ENCODE measurements at places on chromosomes 2 and 18. TPM values are rescaled to one million over a fixed set of nuclear protein-coding genes. Genes with fewer than 3 reads are reported as not detected.
A peak's percentile ranks its signal among the peaks of the same experiment; 100 is the strongest.

DNA sequence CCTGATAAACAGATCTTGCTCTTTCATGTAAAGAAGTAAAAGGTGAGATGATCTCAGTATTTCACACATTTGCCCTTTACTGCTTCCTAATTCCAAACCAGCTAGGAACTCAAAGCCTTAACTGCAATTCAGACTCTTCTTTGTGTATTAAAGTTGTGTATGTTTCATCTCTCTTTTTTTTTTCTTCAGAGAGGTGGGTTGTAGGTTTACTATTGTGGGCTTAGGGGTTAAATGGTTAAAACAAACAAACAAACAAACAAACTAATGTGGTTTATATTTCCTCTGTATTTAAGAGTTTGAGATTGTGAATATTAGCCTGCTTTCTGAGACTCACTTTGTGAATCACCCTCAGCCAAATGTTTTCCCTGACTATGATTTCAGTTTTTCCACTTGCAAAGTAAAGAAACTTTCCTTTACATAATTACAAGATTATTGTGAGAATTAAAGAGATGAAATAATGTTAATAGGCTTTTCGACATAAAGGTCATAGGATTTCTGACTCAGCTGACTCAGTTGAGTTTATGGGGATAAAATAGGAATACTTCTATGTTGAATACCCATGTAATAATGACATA is 2.8 kb downstream of the GULP1 start:
- no peaks in the 10 kb centered on the region for H3K4me1 ChIP-seq
- H3K27ac ChIP-seq, result no peak overlapping the region
- H3K36me3 ChIP-seq, result no peaks in the 10 kb centered on the region
- H3K27me3 ChIP-seq, result no peaks in the 10 kb centered on the region

DNA sequence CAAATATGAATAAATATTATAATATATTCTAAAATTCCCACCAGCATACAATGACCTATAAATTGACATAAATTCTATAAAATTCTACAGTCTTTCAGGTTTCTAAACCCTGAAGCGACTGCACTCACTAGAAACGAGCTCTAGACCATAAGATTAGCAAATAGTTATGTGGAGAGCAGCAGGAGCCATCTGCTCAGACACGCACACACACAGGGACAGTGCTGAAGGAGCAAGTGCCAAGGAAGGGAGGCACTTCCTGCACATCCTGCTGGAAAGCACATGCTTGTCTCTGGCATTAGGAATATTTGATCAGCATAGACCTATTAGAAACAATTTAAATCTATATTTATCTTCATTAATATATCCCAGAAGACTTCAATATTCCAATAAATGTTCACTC is 713.9 kb upstream of the CDH2 start:
- no peaks in the 10 kb centered on the region for H3K36me3 ChIP-seq
- H3K27me3 ChIP-seq, result no peaks in the 10 kb centered on the region
- no peaks in the 10 kb centered on the region for H3K4me1 ChIP-seq
- DNase-seq, result no peak
- no peak overlapping the region for H3K4me3 ChIP-seq

- no peak for DNase-seq
- H3K4me1 ChIP-seq, result no peaks in the 10 kb centered on the region
- no peaks in the 10 kb centered on the region for H3K27me3 ChIP-seq
- H3K27ac ChIP-seq, result no peak overlapping the region
- H3K36me3 ChIP-seq, result no peaks in the 10 kb centered on the region
- H3K4me3 ChIP-seq, result no peak overlapping the region
These were observed 34.2 kb upstream of the REV1 start for GRCh38 chr2:99524056-99524455.

DNA sequence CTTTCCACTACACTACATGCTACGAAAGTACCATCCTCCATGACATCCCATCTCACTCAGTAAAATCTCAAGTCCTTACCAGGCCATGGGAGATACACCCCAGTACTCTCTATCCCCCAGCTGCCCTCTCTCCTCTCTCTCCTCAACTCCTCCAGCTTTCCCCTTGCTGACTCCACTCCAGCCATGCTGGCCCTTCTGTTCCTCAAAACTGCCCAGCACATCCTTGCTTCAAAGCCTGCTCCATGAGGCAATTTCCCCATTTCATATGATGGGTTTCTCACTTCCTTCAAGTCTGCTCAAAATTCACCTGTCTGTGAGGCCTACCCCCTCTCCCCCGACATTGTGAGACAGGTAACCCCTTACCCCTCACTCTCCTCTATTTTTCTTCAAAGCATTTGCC is 8.6 kb downstream of the CHN1 start:
- no peak overlapping the region for H3K4me3 ChIP-seq
- H3K27me3 ChIP-seq, result no peaks in the 10 kb centered on the region
- H3K36me3 ChIP-seq, result no peaks in the 10 kb centered on the region
- no peak for DNase-seq
- H3K27ac ChIP-seq, result no peak overlapping the region

GRCh38 chr2:47312491-47312850 is 90.5 kb upstream of the MSH2 start:
- no peaks in the 10 kb centered on the region for H3K4me1 ChIP-seq
- H3K27me3 ChIP-seq, result no peaks in the 10 kb centered on the region
- no peaks in the 10 kb centered on the region for H3K36me3 ChIP-seq
- H3K4me3 ChIP-seq, result no peak overlapping the region
- H3K27ac ChIP-seq, result no peak overlapping the region

DNA sequence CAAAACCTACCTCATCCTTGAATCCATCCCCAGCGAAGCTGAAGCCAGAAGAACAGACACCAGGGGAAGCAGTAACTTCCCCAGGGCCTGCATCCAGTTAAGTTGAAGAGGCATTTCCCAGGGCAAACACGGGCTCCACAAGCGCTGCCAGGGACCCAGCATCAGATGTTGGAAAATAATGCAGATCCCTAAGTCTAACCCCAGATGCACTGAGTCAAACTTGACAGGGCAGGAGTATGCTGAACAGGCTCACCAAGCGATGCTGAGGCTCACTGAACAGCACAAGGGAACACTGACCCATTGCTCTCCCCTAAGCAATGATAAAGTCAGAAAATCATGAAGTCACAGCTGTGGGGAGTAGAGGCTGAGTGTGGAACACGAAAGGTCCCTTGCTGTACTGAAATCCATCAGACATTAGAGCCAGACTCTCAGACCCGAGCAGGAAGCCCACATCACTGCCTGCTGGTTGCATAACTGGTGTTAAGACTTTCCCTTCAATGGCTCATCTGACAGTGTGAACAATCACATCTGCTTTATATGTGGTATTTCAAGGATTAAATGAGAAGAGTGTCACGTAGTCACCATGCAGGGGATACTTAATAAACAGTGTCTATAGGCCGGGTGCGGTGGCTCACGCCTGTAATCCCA is 36.2 kb downstream of the TNS1 start:
- no peak overlapping the region for H3K4me3 ChIP-seq
- H3K4me1 ChIP-seq, result no peaks in the 10 kb centered on the region
- H3K27me3 ChIP-seq, result no peaks in the 10 kb centered on the region
- no peak for DNase-seq

- no peak for DNase-seq
- no peaks in the 10 kb centered on the region for H3K4me1 ChIP-seq
- H3K4me3 ChIP-seq, result no peak overlapping the region
- H3K36me3 ChIP-seq, result no peaks in the 10 kb centered on the region
- H3K27ac ChIP-seq, result no peak overlapping the region
- no peaks in the 10 kb centered on the region for H3K27me3 ChIP-seq
These were observed 165.1 kb downstream of the RPIA start for GRCh38 chr2:88856409-88857135.

GRCh38 chr2:152566728-152567069 is 150.6 kb downstream of the PRPF40A start:
- H3K4me1 ChIP-seq, result peaks cover 4% of the 10 kb centered on the region
- H3K27me3 ChIP-seq, result no peaks in the 10 kb centered on the region
- no peak for DNase-seq
- no peak overlapping the region for H3K4me3 ChIP-seq
- H3K27ac ChIP-seq, result no peak overlapping the region
- H3K36me3 ChIP-seq, result no peaks in the 10 kb centered on the region

DNA sequence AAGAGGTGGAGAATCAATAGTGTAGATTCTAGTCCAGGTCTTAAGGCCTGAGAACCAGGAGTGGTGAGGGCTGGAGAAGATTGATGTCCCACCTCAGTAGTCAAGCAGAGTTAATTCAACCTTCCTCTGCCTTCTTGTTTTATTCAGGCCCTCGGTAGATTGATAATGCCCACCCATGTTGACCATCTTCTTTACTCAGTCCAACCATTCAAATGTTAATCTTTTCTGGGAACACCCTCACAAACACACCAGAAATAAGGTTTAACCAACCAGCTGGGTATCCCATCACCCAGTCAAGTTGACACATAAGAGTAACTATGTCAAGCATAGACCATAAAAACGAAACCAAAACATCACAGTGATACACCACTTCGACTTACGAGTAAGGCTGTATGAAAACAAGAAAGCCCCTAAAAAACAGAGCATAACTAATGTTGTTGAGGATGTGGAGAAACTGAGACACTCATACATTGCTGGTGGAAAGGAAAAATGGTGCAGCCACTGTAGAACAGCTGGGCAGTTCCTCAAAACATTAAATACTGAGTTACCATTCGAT is 57.5 kb downstream of the SLC35F5 start:
- DNase-seq, result no peak
- H3K4me1 ChIP-seq, result no peaks in the 10 kb centered on the region
- H3K36me3 ChIP-seq, result no peaks in the 10 kb centered on the region
- no peak overlapping the region for H3K4me3 ChIP-seq
- H3K27me3 ChIP-seq, result no peaks in the 10 kb centered on the region

DNA sequence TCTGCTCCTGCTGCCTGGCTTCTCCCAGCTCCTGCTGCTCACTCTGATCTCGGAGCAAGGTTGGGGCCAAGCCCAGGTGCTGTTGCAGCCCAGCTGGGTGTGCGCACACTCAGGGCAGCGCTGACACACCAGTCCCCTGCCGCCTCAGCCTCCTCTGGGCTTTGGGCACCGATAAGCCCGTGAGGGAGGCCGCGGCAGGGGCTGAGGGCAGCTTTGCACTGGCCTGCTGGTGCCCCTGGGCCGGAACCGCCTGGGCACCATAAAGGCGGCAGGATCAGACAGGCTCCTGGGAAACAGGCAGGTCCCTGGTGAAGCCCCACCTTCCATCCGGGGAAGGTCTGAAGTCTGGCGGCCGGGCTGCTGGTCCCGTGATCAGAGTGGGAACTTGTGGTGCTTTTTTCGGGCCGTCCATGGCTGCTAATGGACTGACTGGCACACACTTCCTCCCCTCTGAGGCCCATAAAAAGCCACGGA is 14.1 kb upstream of the EML6 start:
- H3K4me3 ChIP-seq, result peak overlapping the region; percentile 5
- no peaks in the 10 kb centered on the region for H3K4me1 ChIP-seq
- DNase-seq, result peak; percentile 63
- H3K27ac ChIP-seq, result no peak overlapping the region

- H3K4me1 ChIP-seq, result no peaks in the 10 kb centered on the region
- no peak overlapping the region for H3K27ac ChIP-seq
- no peaks in the 10 kb centered on the region for H3K27me3 ChIP-seq
- DNase-seq, result no peak
- H3K36me3 ChIP-seq, result no peaks in the 10 kb centered on the region
- no peak overlapping the region for H3K4me3 ChIP-seq
These were observed 37.6 kb upstream of the MSTN start for GRCh38 chr2:190099890-190100697.

DNA sequence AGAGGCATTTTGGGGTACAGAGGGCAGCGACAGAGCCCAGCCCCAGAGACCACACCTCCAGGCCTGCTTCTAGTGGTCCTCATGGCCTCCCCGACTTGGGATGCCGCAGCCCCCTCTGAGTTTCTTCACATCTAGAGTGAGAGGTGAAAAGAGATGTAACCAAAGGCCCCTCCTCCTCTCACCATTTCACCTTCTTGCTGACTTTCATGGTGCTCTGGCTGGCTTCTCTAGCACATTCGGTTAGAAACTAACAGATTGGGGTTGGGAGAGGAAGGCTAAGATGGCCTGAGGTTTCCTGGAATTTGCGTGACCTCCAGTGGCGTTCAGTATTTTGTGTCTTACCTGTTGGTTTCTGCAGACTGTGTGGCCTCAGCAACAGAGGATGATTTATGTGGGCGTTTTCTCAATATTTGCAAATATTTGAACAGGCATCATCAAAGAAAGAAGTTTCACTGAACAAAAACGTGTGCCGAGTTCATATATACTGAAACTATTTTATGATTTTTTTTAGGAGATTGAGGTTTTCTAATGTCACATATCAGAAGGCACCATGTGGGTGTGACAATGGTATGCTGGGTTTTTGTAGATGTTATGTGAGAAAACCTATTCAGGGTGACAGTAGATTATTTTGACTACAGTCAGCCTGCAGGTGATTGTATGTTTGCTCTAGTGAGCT is 69.9 kb upstream of the BCL2L11 start:
- no peak overlapping the region for H3K27ac ChIP-seq
- H3K36me3 ChIP-seq, result no peaks in the 10 kb centered on the region
- no peak overlapping the region for H3K4me3 ChIP-seq
- H3K4me1 ChIP-seq, result no peaks in the 10 kb centered on the region
- no peaks in the 10 kb centered on the region for H3K27me3 ChIP-seq

- no peak overlapping the region for H3K4me3 ChIP-seq
- no peak overlapping the region for H3K27ac ChIP-seq
- H3K36me3 ChIP-seq, result no peaks in the 10 kb centered on the region
These were observed 75.1 kb downstream of the ACOXL start for GRCh38 chr2:110807522-110807921.

DNA sequence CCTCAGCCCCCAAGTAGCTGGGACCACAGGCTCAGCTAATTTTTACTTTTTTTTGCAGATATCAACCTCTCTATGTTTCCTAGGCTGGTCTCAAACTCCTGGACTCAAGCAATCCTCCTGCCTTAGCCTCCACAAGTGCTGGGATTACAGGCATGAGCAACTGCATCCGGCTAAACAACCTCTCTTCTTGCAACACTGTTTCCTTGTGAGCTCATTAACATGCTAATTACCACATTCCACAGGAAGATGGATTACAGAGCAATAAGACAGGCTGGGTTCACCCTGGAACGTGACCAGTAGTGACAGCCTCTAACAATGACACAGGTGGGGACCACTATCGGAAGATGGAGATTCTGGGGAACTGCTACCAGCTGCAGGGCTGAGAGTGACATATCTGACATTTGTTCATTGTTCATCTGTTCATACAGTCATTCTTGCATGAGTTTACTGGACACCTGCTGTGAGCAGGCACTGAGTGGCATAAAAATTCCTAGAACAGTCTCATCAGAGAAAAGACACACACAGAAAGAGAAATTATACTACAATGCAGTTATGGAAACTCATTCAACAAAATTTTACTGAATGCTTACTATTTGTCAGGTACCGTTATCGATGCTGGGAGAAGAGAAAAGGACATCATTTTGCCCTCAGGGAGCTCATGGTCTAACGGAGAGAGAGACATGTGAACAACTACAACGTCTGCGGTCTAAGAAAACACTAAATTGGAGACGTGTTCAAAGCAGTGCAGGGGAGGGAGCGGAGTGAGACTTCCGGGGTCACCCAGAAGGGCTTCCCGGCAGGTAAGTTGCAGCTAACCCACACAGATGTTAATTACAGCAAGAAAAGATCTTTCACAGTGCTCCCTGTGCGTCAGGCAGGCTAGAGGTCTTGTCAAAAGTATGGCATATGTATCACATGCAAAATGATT is 37.6 kb downstream of the PROC start:
- no peaks in the 10 kb centered on the region for H3K27me3 ChIP-seq
- no peak overlapping the region for H3K4me3 ChIP-seq
- no peak overlapping the region for H3K27ac ChIP-seq
- H3K4me1 ChIP-seq, result no peaks in the 10 kb centered on the region
- no peaks in the 10 kb centered on the region for H3K36me3 ChIP-seq

ESPNL gene
- 0.20 TPM for polyA plus RNA-seq

PAX3 gene
- not detected for polyA plus RNA-seq

CRYBA2 gene
- polyA plus RNA-seq, result not detected

GPAT2 gene
- polyA plus RNA-seq, result 0.38 TPM

GCG gene
- 1.6 TPM for polyA plus RNA-seq

LYG2 gene
- polyA plus RNA-seq, result not detected

SLC9A4 gene
- polyA plus RNA-seq, result not detected

SCN7A gene
- polyA plus RNA-seq, result not detected
